ENCODE measurements at places on chromosomes 5 and 9. TPM values are rescaled to one million over a fixed set of nuclear protein-coding genes. Genes with fewer than 3 reads are reported as not detected.

FBXO10 gene
- 3.4 TPM for total RNA-seq

UGT3A1 gene
- not detected for total RNA-seq

RANBP17 gene
- 13.4 TPM for total RNA-seq

PSAT1 gene
- total RNA-seq, result 1.2 TPM

RNF183 gene
- 1.4 TPM for total RNA-seq

ST6GALNAC6 gene
- total RNA-seq, result 175 TPM

TMED9 gene
- total RNA-seq, result 126 TPM

GCNT4 gene
- total RNA-seq, result 6.1 TPM

GDF9 gene
- total RNA-seq, result 0.36 TPM

SLCO6A1 gene
- not detected for total RNA-seq

MOB3B gene
- 57.5 TPM for total RNA-seq

NR2F1 gene
- total RNA-seq, result 9.1 TPM

PCDHB8 gene
- total RNA-seq, result 0.12 TPM

PRDM9 gene
- total RNA-seq, result not detected

TLN1 gene
- total RNA-seq, result 189 TPM

CBY3 gene
- not detected for total RNA-seq

PAX5 gene
- not detected for total RNA-seq

KIF24 gene
- 2.8 TPM for total RNA-seq

NELFB gene
- total RNA-seq, result 60.5 TPM

CAPSL gene
- not detected for total RNA-seq

CCDC192 gene
- 1.0 TPM for total RNA-seq

SNCAIP gene
- 2.7 TPM for total RNA-seq

ZNF879 gene
- 4.7 TPM for total RNA-seq

CTSV gene
- 1.5 TPM for total RNA-seq

DDX4 gene
- not detected for total RNA-seq
